H4 (cell line): ENCODE measurements at places on chromosomes 3 and 15.

- DNase-seq = peak; percentile 70
Observed at GRCh38 chr3:149657321-149657925, 402 bp downstream of the WWTR1 start.

- DNase-seq = no peak
Observed at GRCh38 chr15:33029109-33029652, 165.3 kb downstream of the FMN1 start.

- DNase-seq = no peak
Observed at GRCh38 chr3:107966276-107966675, 124.6 kb downstream of the CD47 start.

DNA sequence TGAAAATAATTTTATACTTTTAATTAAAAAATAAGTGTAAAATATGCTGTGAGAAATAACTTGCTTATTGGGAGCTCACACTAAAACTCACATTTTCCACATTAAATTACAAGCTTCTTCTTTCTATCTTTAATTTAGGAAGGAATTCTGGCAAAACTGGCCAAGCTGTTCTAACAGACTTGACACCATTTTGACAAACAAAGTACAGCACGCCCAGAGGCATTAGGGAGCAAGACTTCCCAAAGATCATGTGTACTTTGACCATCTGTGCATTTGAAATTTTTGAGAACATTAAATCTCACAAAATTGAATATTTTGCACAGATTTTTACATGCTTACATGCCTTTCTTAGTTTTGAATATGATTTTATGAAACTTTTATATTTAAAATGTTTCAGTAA is 1288.4 kb upstream of the CADM2 start:
- DNase-seq = no peak

- DNase-seq = no peak
Observed at GRCh38 chr3:8455526-8456411, 45.9 kb upstream of the LMCD1 start.

GRCh38 chr3:141646760-141647561 is 91.1 kb upstream of the RNF7 start:
- DNase-seq = peak; percentile 85

DNA sequence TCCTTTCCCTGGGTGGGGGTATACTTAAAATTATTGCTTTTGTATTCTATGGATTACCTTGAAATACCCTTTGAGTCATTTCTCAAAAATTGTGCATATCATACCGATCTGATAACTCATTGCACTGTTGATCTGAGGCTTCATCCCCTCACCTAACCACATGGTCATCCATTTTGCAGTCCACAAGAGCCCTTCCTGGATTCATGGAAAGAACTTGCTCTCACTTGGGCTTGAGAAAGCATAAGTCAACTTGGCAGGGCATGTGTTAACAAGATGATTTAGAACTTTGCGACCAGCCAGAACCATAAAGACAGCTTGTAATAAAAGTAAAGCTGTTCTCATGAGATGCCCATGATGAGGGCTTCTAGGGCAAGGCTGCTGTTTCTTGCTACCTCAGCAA is 22.2 kb downstream of the MME start:
- no peak for DNase-seq

DNA sequence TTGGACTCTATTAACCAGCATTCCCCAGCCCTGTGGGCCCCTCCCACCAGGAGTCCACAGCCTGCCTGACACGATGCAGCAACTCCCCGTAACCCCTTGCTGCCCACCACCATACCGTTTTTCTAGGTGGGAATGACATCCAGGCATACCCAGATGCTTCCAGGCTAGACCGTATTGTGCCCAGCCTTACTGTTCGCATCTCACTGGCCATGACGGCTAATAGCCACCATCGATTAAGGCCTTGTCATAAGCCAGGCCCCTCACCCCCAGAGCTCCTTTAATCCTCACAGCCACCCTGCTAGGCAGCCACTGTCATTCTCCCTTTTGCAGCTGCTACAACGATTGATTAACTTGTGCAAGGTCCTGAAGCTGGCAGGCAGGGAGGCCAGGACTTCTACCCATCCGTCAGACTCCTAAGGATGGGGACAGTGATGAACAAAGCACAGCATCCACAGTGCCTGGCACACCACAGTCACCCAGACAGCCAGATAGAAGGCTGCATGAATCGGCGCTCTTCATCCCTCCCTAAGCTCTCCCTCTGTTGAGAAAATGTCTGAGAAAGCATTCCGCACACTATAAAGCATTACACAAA is 60.0 kb upstream of the FLNB start:
- no peak for DNase-seq

- DNase-seq = no peak
Observed at GRCh38 chr15:85934691-85935090, 140.0 kb upstream of the KLHL25 start.

- DNase-seq = no peak
Observed at GRCh38 chr3:146889626-146890025, 284.5 kb upstream of the PLSCR5 start.

DNA sequence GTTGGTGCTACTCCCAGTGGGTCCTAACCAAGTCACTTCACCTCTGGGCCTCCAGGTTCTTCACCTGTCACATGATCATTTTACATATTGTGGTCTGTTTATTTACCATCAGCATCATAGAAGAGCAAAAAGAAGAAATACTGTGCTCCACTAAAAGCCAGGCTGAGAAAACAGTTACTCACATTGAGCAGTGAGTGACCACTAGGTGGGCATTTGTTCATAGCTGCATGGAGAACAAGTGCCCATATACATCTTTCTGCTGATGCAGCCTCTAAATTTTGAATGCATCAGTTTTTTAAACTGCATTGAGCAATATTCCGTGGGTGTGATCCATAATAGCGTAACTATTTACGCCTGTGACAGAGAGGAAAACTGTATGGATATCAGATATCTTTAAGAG is 76.2 kb downstream of the DCUN1D1 start:
- DNase-seq = no peak

DNA sequence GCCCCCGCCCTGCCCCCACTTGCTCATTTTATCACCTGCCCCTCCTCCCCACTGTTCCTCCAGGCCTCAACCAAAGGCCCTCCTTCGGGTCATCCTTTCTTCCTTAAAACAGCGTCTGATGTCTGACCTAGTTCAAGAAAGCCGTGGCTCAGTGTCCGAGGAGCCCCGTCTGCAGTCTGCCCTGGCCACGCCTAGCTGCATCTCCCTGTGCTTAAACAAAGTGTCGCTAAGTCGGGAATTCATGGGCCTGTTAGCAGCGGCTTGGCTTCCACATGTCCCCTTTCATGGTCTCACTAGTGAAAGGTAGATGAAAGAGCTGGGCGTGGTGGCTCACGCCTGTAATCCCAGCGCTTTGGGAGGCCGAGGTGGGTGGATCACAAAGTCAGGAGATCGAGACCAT is 41.2 kb downstream of the TM2D3 start:
- no peak for DNase-seq

DNA sequence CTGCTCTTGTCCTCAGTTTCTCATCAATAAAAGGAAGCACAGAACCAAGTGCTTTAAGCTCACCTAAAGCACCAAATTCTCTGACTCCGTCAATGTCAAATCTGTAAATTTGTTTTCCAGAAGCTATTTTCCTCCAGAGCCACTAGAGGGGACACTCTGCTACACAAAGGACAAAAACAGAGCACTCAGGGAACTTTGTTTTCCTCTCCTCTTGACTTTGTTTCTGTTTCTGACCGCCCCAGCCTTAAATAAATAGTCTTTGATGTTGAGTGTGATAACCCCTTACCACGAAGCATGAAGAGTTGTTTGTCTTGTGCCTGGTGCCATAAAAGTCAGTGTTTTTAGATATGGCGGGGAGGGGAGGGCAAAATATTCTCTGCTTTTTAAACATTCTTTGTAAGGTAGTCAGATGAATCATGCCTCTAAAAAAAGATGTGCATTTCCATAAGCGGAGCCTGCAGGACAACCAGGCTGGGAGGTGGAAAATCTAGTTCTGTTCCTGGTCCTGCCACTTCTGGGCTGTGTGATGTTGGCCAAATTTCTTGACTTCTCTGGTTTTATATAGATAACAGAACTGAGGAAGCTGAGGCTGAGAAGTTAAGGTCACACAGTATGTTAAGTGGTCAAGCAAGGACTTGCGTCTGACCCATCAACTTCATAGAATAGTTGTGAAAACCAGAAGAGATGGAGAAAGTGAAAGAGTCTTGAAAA is 7.3 kb upstream of the ZBTB38 start:
- DNase-seq = peak; percentile 82

- no peak for DNase-seq
Observed at GRCh38 chr3:20809356-20809755, 623.4 kb upstream of the SGO1 start.

GRCh38 chr15:54101664-54102270 is 123.5 kb downstream of the UNC13C start:
- peak; percentile 6 for DNase-seq

- peak; percentile 13 for DNase-seq
Observed at GRCh38 chr3:99439892-99440291, 198.5 kb upstream of the COL8A1 start.

DNA sequence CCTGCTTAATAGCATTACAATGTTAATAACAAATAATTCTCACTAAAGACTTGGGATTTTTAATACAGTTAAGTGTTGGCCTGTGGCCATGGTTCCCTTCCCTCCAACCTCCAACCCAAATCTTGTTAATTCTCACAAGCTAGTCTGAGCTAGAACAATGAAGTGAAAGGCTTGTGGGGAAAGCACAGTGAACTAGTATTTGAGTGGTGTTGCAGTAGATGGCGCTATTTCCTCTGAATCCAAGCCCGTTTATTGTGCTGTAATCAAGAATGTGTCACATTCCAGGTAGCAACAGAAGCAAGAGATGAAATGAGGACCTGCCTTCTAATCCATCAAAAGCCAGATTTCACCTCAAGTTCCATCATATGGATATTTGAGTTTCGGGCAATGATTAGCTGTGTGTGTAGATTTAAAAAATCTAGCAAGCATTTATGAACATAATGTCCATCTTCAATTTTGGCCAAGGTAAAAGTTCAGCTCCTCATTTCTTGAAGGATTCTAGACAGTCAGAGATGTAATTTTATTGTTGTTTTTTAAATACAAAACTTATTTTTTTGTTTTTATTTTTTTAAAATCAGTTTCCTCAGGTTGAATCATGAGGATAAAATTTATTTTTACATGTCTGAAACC is 160.7 kb downstream of the SQOR start:
- DNase-seq = peak; percentile 51

GRCh38 chr15:100913961-100914360 is 5.2 kb upstream of the LRRK1 start:
- DNase-seq = no peak

DNA sequence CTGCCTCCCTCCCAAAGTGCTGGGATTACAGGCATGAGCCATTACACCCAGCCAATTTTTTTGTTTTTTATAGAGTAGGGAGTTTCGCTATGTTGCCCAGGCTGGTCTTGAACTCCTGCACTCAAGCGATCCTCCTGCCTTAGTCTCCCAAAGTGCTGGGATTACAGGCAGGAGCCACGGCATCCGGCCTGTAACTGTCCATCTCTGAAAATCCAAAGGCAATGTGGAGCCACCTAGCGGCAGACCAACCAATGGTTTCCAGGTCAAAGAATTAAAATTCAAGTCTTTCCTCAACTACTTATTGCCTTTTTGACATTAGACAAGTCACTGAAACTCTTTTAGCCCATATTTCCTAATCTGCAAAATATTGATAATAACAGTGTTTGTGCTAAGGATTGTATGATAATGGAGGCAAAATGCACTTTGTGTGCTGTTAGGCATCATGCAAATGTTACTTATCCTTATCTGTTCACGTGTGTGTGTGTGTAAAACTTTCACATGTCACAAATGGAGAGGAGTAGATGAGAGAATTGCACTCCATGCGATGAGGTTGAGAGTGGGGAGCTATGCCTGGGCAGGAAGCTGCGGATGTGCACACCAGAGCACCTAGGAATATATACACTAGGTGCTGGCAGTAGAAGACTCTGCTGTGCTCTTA is 48.7 kb downstream of the COL8A1 start:
- peak; percentile 49 for DNase-seq
